ENCODE measurements at places on chromosomes 4 and X.

GRCh38 chr4:19927381-19927780 is 324.3 kb upstream of the SLIT2 start:
- DNase-seq = no peak

DNA sequence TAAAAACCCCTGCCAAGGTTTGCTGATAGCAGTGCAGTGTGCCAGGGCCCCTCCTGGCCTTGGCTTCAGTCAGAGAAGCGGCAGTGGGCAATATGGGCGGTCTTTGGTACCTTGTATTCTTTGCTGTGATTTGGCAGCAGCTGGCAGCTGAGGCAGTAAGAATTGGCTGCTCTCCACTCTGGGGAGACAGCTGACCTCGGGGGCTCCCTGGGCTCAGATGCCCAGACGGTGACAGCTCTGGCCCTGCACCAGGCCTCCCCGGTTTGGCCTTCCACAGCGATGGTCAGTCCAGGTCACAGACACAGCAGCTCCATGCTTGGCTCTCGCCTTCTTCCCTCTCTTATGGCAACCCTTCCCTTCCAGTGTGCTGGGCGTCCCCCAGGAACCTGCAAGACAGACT is 330.9 kb downstream of the BCOR start:
- DNase-seq = no peak

GRCh38 chr4:146510942-146511341 is 10.8 kb downstream of the SLC10A7 start:
- no peak for DNase-seq

GRCh38 chrX:45266456-45266855 is 65.8 kb upstream of the DIPK2B start:
- DNase-seq = no peak

- no peak for DNase-seq
Measured at GRCh38 chr4:152103181-152103901, 342.5 kb upstream of the GATB start.

DNA sequence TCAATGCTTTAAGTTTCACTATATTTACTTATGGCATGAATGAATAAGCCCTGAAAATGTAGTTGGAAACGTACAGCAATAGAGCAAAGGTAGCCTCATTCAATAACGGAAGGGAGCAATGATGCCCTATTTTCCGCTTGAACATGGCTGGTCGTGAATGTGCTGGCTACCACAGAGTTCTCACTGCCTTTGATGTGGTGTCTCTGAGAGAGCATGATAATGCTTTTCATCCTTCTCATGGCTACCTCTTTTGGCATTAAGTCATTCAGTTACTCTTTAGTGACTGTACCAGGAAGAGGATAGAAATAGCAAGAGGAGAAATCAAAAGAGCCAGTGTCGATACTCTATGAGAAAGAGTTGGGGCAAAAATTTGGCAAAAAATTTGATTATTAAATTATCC is 308.0 kb downstream of the PPP3CA start:
- DNase-seq = no peak

DNA sequence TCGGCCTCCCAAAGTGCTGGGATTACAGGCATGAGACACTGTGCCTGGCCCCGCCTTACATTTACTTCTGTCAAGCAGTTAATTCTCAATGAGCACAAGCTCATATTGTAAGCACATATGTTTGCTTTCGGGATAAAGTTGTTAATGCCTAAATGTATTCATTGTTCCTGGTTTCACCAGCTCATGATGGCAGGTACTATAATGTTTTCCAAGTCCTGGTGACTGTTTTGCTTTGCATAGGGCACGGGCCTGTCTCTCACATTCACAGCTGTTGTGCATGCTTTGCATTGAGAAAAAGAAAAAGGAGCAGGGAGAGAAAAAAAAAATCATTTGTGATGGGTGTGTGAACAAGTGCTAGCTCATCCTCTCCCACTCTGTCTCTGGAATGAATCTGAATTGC is 661.2 kb upstream of the TENM3 start:
- DNase-seq = peak; percentile 3

DNA sequence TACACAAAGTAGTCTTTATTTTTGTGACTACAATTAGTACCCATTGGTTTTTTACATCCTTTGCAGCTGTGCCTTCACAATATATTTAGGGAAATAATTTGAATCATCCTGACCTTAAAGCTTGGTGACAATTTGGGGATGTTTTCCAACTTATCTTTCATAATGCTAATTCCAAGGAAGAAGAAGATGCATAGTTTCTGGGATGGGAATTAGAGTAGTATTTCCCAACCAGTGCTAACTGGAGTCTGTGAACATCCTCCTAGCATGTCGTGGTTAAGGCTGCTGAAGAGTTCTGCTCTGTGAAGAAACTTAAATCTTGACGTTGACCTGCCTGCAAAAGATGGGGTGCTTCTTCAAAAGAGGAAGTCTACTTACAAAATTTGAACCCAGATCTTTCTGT is 173.5 kb downstream of the ANK2 start:
- no peak for DNase-seq

DNA sequence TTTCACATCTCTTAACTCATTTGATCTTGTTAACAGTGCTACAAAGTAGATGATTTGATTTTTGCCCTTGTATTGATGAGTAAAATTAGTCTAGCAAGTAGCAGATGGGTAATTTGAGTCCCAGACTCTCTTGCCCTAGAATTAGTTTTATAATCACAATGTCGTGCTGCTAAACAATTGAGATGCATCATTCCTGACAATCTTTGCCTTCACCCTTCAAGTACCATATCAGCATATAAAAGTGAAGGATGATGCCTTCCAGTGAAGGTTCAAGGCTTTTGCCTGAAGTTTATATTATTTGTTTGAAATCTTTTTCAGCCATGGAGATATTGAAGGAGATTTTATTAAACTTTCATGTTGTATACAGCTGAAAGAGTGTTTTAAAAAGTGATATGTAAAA is 141.4 kb downstream of the GRID2 start:
- no peak for DNase-seq

- DNase-seq = no peak
Measured at GRCh38 chr4:11287055-11287454, 141.6 kb downstream of the HS3ST1 start.

- DNase-seq = peak; percentile 36
Measured at GRCh38 chr4:152024881-152025280, 264.1 kb upstream of the GATB start.

- DNase-seq = no peak
Measured at GRCh38 chr4:116066711-116067245, 953.4 kb upstream of the NDST4 start.

DNA sequence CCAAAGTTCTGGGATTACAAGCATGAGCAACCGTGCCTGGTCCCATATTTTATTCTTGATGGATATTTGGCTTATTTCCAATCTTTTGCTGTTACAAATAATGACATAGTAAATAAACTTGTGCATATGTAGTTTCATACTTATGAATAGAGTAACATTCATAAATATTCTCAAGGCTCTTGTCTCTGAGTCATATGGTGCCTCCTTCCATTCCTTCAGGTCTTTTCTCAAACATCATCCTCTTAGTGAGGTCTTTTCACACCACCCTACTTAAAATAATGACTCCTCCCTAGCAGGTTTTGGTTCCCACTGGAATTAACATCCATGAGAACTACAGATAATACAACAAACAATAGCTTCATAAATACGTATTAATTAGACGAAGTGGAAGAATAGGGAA is 416.6 kb downstream of the IQCM start:
- DNase-seq = no peak

DNA sequence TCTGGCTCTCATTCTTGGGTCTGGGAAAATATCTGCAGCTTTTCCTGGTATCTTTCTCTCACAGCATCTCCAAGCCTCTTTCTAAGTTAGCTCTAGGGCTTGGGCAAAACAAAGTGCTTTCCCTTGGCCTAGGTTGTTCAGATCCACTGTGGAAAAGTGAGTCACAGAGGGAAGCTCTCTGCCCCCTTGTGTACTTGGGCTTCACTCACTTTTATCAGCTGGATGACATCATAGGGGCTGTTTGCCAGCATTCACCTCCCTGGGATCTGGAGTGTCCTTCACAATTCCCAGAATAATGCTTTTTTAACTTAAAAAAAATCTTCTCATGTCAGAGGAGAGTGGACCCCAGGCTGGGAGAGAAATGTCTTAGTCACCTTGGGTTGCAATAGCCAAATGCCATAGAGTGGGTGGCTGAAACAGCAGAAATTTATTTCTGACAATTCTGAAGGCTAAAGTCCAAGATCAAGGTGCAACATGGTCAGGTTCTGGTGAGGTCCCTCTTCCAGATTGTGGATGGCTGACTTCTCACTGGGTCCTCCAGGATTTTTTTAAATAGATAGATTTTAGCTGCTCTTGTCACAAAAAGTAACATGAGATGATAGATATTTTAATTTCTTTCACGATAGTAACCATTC is 247.8 kb downstream of the SH2D1A start:
- DNase-seq = no peak

- no peak for DNase-seq
Measured at GRCh38 chrX:10988653-10989052, 122.5 kb upstream of the HCCS start.

GRCh38 chr4:91830681-91831395 is 472.9 kb upstream of the GRID2 start:
- DNase-seq = no peak

DNA sequence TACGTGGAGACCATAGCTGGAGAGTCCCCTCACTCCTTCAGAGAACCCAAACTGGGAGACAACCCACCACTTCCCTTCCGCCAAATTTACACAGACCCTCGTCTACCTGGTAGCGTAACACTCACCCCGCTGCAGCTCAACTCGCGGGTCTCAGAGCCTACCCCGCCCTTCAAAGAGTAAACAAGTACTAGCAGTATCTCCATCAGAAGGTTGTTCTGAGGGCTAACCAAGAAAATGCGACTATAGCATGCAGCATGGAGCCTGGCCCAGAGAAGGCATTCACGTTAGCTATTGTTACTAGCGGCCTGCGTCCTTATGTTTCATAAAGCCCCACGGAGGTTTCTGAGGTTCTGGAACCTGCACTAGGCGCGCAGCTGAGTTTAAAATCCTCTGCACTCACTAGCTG is 531 bp upstream of the MANBA start:
- no peak for DNase-seq

GRCh38 chr4:168651374-168651773 is 154.5 kb downstream of the PALLD start:
- DNase-seq = no peak

Measured in NCI-H748 treated with DMSO at 0.1 percent for 48 hours (cell line).